ENCODE measurements at places on chromosomes 5 and 9.

GRCh38 chr5:9363449-9363848, 182.4 kb downstream of the SEMA5A start:
- no peak for DNase-seq

DNA sequence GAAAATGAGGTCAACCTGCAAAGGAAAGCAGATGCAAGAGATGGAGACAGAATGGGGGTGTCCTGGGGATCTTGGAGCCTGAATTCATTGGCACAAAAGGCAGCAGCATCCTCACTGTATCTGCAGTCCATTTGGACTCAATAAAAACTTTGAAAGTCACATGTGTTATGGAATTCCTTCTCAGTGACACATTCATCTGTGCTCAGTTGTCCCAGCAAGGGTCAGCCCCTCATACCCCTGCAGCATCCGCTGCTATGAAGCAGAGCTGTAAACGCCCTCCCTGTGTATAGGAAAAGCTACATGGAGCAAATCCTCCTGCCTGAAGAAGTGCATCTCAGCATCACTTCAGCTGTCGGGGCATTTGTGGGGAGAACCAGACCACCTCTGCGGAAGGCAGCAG, 14.5 kb upstream of the RARS1 start:
- no peak for DNase-seq

- no peak for DNase-seq
These were observed 1.9 kb downstream of the PLPP6 start for GRCh38 chr9:4663956-4664355.

DNA sequence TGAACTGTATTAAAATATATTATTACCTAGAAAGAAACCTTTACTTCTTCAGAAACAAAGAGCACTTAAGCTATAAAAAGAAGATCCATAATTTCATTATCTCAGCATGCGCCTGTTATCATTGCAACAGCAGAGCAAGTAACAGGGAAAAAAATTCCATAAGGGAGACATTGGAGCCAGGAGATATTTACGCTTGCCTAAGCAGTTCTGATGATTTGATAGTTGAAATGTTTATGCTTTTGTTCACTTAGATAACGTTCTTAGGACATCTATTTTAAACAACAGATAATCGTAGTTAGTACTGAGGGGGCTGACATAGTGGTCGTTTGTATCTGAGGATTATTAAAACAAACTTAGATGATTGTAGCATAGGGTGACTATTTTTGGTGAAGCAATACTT, 252.5 kb downstream of the NNT start:
- DNase-seq = no peak

- no peak for DNase-seq
These were observed 99.5 kb upstream of the LMX1B start for GRCh38 chr9:126514037-126514821.

All from SHP77 treated with DMSO at 0.1 percent for 48 hours (cell line).